NCI-H146 (cell line): ENCODE measurements at places on chromosomes 5 and 9.
A peak's percentile ranks its signal among the peaks of the same experiment; 100 is the strongest.

DNA sequence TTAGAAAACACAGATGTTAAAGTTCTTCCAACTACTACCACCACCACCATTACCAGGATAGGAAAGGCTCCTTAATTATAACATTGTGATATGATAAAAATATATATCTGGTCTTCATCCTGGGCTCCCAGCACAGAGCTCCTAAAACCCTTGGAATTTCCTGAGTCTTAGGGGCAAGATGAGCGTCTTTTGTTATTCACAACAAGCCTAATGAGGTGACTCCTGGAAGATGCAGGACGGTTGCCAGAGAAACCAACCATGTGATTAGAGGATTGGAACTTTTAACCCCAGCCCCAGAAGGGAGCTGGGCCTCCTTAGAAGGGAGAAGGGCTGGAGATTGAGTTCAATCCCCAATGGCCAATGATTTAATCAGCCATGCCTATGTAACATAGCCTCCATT, 148.0 kb upstream of the ADRA1B start:
- no peak for DNase-seq

DNA sequence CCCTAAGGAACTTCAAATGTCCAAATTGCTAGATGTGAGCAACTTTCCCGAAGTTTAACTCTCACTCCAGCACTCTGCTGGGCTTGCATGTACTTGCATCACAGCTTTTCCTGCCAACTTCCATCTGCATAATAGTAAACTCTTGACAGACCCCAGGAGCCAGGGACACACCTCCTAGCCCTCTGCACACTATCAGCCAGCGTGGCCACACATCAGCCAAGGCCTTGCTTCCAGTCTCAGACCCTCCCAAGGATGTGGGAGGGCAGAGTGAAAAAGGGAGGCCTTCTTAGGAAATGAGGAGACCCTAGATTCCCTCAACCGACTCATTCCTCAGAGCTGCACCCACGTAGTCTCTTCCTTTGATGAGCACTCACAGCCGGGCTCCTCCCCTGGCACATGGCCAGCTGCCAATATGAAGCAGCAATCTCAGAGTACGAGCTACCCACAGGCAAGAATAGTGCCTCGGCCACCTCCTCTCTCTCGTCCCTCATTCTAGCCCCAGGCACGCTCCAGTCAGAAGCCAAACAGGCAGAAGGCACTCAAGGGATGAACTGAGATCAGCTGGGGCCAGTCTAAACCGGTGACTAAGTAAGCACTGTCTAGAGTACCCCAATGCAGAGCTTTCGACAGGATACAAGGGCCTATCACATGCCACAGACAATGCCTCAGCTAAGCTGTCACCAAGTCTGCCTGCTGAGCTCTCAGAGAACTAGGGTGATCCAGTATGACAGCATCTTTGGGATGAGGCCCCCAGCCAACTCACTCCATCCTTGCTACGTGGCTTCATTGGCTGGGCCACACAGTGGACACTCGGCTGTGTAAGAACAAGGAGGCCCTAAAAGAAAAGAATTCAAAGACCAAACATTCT, 2.3 kb downstream of the P4HA2 start:
- DNase-seq: no peak

- no peak for DNase-seq
Observed at GRCh38 chr9:98866435-98867102, 59.1 kb downstream of the GALNT12 start.

GRCh38 chr9:16039988-16040761, 487.3 kb downstream of the CCDC171 start:
- DNase-seq: peak; percentile 65

- DNase-seq: no peak
Observed at GRCh38 chr5:140341591-140341990, 4.8 kb downstream of the HBEGF start.

DNA sequence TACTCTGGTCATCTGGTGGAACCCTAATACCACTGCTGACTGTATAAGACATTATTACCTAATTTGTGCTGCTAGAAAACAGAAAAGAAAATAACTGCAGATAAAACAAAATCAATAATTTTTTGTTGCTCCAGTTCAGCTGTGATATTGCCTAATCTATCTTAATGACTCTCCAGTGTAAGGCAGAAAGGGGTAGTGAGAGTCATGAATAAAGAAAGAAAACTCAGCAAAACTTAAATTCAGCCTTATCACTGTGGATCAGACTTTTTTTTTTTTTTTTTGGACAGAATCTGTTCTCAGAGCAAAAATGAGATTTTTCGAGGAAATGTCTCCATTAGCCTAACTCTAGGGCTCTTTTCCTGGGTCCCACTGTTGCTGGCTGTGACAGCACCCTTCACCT, 1.1 kb upstream of the DOCK2 start:
- no peak for DNase-seq

- DNase-seq: no peak
Observed at GRCh38 chr5:137710086-137710485, 25.8 kb downstream of the KLHL3 start.

- no peak for DNase-seq
Observed at GRCh38 chr5:66769030-66769733, 173.0 kb downstream of the MAST4 start.

GRCh38 chr5:122156724-122157325, 27.5 kb downstream of the ZNF474 start:
- peak; percentile 7 for DNase-seq

DNA sequence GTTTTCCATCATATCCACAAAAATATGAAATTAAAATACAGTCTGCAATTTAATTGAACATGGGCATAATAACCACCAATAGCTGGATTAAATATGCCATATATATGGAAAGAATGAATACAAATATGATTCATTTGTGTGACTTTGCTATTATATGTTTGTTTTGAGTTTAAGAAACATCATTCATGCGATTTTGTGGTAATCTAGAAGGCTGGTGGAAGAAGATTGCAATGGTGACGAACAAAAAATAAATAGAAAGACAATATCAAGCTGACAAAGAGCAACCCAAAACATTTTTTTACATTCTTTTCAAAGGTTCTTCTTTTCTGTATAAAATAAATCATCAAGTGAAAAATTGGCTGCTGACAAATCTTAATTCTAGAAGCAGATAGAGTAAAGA, 610.0 kb downstream of the MAT2B start:
- no peak for DNase-seq

DNA sequence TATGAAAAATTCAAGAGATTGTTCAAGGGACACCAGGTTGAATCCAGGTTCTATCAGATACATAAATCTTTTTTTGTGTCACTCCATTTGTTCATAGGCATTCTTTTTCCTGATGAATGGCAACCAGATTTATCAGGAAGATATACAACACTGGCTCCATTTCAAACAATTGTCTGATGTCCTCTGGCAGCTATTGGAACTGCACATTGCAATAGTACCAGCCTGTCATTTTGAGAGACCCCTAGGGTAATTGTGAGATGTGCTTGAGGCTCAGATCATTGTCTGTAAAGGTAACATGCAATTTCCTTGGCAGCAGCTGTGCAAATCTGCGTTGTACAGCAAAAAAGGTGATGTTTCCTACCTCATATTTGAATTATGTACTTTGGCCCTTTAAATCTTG, 25.9 kb downstream of the KCTD16 start:
- DNase-seq: peak; percentile 61

DNA sequence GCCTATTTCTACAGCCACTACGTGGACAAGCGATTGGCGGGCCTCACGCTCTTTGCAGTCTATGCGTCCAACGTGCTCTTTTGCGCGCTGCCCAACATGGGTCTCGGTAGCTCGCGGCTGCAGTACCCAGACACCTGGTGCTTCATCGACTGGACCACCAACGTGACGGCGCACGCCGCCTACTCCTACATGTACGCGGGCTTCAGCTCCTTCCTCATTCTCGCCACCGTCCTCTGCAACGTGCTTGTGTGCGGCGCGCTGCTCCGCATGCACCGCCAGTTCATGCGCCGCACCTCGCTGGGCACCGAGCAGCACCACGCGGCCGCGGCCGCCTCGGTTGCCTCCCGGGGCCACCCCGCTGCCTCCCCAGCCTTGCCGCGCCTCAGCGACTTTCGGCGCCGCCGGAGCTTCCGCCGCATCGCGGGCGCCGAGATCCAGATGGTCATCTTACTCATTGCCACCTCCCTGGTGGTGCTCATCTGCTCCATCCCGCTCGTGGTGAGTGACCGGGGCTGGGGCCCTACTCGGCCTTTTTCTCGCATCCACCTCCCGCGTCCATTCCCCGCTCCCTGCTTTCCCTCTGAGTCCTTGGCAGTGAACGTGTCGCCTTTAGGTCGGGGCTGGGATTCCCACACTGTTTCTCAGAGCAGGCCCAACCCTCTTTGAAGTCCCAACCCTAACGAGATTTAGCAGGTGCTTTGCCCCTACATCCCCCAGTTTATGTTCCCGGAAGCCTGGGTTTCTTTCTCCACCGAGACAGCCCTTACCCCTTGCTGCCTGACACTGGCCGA, 1.8 kb downstream of the PTGER4 start:
- no peak for DNase-seq

GRCh38 chr9:95143591-95144561, 173.6 kb downstream of the FANCC start:
- DNase-seq: no peak

- peak; percentile 3 for DNase-seq
Observed at GRCh38 chr9:86434039-86434726, 80.0 kb upstream of the TUT7 start.

- DNase-seq: no peak
Observed at GRCh38 chr5:107867266-107867665, 196.5 kb upstream of the EFNA5 start.

- DNase-seq: no peak
Observed at GRCh38 chr5:54589786-54590185, 72.2 kb downstream of the SNX18 start.

GRCh38 chr5:126628102-126628501, 27.4 kb downstream of the PHAX start:
- peak; percentile 45 for DNase-seq

GRCh38 chr9:16272776-16273175, 597.7 kb downstream of the BNC2 start:
- no peak for DNase-seq

DNA sequence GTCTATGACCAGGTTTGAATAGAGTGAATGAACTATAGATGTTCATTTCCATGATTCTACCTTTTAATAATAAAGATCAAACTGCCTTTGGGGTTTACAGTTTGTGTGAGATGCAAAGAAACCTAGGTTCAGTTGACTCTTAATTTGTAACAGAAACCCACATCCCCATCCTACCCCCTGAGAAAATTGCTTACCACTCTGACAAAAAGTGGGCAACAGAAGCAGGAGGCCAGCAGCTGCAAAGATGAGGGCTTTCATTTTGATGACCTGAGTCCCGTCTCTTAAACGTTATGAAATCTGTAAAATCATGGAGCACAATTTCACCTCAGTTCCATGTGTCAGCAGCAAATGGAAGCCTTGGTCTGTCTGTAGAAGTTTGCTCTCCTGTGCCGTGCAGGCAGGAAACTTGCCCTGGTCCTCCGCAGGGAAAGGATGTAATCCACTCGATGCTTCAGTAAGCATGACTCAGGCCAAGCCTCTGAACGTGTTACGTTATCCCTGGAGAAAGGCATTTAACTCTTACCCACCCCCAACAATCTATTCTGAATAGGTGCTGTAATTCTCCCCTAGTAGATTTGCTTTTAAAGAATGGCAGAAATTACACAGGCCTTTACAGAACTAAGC, at the start of gene F2RL2:
Gene F2RL2, minus strand, starts transcription at position 431 of the 624 bp plus-strand sequence. Its CDS starts 173 bp downstream, at position 258.
- DNase-seq: no peak

DNA sequence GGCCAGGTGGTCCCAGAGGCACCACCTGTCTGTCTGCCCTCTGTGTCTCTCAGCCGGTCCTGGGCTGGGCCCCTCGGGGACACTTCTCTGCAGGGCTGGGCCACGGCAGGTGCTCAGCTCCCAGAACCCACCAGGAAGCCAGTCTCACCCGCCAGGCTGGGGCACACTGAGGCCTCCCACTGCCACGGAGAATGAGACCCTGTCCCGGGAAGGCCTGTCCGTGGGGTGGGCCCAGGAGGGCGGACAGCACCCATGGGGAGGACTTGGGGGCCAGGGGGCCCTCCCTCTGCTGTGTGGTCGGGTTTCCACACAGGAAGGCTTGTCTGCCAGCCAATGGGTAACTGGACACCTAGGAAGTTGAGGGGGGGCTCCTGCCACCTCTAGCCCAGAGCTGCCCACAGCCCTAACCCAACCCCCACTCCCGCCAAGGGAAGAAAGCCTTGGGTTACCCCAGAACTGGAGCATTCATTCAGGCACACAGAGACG, 4.1 kb upstream of the TUBB4B start:
- DNase-seq: peak; percentile 44

DNA sequence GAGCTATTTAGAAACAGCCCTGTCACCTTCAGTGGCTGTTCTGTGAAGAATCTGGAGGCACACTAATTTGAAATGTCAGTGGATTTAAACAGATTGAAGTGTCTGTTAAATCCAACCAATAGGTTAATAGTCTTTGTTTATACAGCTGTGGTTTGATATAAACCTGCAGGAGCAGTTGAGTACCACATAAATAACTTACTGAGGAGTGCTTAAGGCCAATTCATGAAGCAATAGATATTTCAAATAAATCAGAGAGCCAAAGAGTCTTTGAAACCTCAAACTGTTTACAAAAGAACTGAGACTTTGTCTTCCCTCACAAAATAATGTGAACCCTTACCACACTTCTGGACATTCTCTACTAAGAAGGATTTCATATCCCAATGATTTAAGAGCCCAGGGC, 111.9 kb downstream of the FEM1C start:
- DNase-seq: peak; percentile 19

GRCh38 chr5:94057217-94057616, 315.8 kb upstream of the POU5F2 start:
- no peak for DNase-seq

GRCh38 chr9:81669041-81669651, 20.2 kb downstream of the TLE1 start:
- DNase-seq: no peak

GRCh38 chr9:87718852-87719612, 6.9 kb upstream of the CTSL start:
- no peak for DNase-seq

DNA sequence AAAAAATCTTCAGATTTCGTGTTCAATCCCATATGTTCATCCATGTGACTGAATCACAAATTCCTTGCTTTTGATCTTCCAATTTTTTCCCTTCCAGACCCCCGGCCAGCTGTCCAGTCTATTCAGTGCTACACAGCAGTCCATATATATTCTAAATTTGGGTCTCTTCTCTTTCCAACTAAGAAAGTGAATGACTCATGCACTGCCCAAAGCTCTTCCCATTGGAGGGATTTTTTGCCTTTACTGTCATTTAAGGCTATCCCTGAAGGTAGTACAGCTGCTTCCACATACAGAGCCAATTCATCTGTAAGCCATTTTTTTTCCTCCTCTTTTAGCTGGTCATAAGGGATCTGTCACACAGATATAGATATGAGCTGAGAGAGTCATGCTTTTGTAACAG, 478.3 kb downstream of the DMRT2 start:
- DNase-seq: no peak

GRCh38 chr5:123882965-123883345, 371.0 kb downstream of the CSNK1G3 start:
- DNase-seq: no peak
